Activated naive CD8-positive, alpha-beta T cell treated with anti-CD3 and anti-CD28 coated beads, Interleukin-2, amount 10 ng/mL, durations not matched to agents 7 days and 5 days (primary cell): ENCODE measurements at places on chromosomes 6 and 20. TPM values are rescaled to one million over a fixed set of nuclear protein-coding genes. Genes with fewer than 3 reads are reported as not detected.

Gene HAO1
- total RNA-seq, result not detected

DNA sequence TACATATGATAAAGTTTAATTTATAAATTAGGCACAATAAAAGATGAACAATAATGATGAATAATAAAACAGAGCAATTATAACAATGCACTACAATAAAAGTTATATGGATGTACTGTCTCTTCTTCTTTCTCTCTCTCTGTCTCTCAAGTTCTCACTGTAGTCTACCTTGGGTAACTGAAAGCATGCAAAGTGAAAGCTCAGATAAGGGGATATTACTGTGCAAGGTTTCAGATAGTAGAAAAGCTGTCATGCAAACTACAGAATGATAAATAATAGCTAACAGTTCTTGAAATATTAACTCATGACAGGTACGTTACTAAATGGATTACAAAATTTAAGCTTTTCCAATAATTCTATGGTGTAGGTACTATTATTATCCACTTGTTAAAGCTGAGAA, 311.9 kb upstream of the PRDM1 start:
- H3K27me3 ChIP-seq, result peaks cover 8% of the 10 kb centered on the region
- H3K4me1 ChIP-seq, result no peaks in the 10 kb centered on the region
- peaks cover 6% of the 10 kb centered on the region for H3K36me3 ChIP-seq
- DNase-seq, result no peak

- no peak for DNase-seq
- no peak overlapping the region for H3K4me3 ChIP-seq
- H3K4me1 ChIP-seq, result peaks cover 5% of the 10 kb centered on the region
- H3K27ac ChIP-seq, result no peak overlapping the region
- no peaks in the 10 kb centered on the region for H3K27me3 ChIP-seq
- H3K36me3 ChIP-seq, result peaks cover 2% of the 10 kb centered on the region
Measured at GRCh38 chr6:34819571-34820480, 27.9 kb downstream of the BLTP3A start.

DNA sequence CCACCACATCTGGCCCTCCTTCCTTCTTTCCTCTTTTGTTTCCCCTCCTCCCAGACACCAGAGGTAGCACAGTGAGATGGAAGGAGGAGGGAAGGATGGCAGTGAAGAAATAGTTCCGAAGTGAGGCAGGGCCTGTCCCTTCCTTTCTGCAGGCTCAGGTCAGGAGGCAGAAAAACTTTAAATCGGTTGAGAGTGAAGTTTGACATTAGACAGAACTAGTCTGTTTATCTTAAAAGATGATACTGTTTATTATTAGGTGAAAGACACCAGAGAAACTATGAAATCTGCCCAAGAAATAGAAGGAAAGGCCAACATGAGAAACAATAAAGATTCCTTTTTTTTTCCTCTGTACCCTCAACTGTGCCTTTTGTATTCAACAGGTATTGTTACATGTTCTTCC, 670.3 kb downstream of the UTRN start:
- no peak overlapping the region for H3K4me3 ChIP-seq
- no peaks in the 10 kb centered on the region for H3K4me1 ChIP-seq
- H3K27ac ChIP-seq, result no peak overlapping the region
- no peaks in the 10 kb centered on the region for H3K27me3 ChIP-seq

- no peaks in the 10 kb centered on the region for H3K27me3 ChIP-seq
- DNase-seq, result peak; percentile 76
- H3K36me3 ChIP-seq, result no peaks in the 10 kb centered on the region
- H3K27ac ChIP-seq, result peak overlapping the region; percentile 94
- peak overlapping the region; percentile 92 for H3K4me3 ChIP-seq
Measured at GRCh38 chr6:110039981-110040383, 61.9 kb downstream of the GPR6 start.

Gene C20orf96
- 9.6 TPM for total RNA-seq

- H3K36me3 ChIP-seq, result peaks cover 15% of the 10 kb centered on the region
- H3K27me3 ChIP-seq, result no peaks in the 10 kb centered on the region
- H3K4me1 ChIP-seq, result peaks cover 2% of the 10 kb centered on the region
Measured at GRCh38 chr6:37477191-37477590, 22.5 kb downstream of the CCDC167 start.

Gene TNFRSF6B
- not detected for total RNA-seq

Gene NINL
- total RNA-seq, result 2.5 TPM

DNA sequence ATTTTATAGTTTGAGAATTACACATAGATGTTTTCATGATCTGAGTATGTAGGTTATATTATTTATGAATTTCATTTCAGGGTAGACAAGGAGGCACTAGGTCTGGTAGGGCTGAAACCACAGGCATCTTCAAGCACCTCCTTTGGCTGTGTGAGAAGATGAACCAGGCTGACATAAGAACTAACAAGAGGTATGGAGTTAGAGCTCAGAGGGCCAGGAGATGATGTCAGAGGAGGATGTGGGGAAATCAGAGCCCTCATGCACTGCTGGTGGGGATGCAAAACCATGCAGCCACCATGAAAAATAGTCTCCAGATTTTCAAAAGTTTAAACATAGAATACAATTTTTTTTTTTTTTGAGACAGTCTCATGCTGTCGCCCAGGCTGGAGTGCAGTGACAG, 13.6 kb upstream of the RIPOR3 start:
- DNase-seq, result no peak
- H3K36me3 ChIP-seq, result no peaks in the 10 kb centered on the region
- no peak overlapping the region for H3K27ac ChIP-seq
- H3K4me3 ChIP-seq, result no peak overlapping the region
- peaks cover 10% of the 10 kb centered on the region for H3K27me3 ChIP-seq

DNA sequence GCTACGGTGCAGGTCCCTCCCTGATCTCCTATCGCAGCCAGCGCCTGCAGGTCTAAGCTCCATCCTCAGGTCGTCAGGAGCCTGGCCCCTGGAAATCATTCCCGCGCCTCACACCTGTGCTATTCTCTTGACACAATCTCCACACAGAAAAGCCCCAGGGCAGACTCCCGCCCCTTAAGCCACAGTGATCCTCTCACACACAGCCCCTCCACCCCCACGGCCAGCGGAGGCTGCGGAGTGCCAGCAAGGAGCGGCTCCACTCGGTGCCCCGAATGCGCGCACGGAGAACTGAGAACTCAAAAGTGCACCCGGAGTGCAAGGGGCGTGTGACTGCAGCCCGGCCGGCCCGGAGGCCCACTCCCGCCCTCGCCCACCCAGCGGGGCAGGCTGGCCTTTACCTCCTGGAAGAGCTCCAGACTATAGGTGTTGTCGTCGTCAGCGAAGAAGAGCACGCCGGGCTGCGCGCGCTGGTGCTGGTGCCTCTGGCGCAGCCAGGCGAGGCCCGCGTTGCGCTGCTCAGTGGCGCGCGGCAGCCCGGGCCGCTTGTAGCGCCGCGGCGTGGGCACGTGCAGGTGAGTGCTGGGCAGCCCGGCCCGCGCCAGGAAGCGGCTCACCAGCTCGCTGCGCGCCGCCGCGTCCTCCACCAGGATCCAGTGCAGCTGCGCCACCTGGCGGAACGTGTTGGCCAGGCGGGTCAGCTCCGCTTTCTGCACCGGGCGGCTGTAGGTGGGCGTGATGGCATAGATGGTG, 1.2 kb downstream of the B3GAT2 start:
- peaks cover 69% of the 10 kb centered on the region for H3K27me3 ChIP-seq
- H3K36me3 ChIP-seq, result no peaks in the 10 kb centered on the region
- H3K4me3 ChIP-seq, result peak overlapping the region; percentile 68
- DNase-seq, result peak; percentile 91
- peaks cover 8% of the 10 kb centered on the region for H3K4me1 ChIP-seq
- no peak overlapping the region for H3K27ac ChIP-seq

DNA sequence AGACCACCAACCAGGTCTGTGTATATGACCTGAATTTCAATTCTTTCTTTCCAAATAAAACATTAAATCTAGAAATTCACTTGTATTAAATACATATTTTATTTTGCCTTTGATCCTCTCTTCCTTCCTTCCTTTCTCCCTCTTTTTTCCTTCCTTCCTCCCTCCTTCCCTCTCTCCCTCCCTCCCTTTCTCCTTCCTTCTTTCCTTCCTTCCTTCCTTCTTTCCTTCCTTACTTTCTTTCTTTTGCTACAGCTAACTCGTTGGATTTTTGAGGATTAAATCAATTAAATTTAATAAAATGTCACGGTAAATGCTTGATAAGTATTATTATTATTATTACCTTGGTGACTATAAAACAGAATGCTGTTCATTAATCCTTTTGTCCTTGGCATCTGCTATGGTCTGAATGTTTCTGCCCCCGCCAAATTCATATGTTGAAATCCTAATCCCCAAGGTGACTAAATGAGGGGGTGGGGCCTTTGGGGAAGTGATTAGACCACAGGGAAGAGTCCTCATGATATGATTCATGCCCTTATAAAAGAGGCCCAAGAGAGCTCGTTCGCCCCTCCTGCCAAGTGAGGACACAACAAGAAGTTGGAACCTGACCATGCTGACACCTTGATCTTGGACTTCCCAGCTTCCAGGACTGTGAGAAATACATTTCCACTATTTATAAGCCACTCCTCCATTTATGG, 67.6 kb upstream of the BTBD3 start:
- H3K4me3 ChIP-seq, result no peak overlapping the region
- no peak for DNase-seq
- no peaks in the 10 kb centered on the region for H3K4me1 ChIP-seq
- no peaks in the 10 kb centered on the region for H3K36me3 ChIP-seq
- no peak overlapping the region for H3K27ac ChIP-seq
- H3K27me3 ChIP-seq, result no peaks in the 10 kb centered on the region
